ENCODE measurements at places on chromosomes 2 and 18. TPM values are rescaled to one million over a fixed set of nuclear protein-coding genes. Genes with fewer than 3 reads are reported as not detected.
A peak's percentile ranks its signal among the peaks of the same experiment; 100 is the strongest.

SP100 gene
- total RNA-seq, result 19.2 TPM

GPR17 gene
- 0.27 TPM for total RNA-seq

ANKRD53 gene
- 2.2 TPM for total RNA-seq

EN1 gene
- total RNA-seq, result 0.71 TPM

ANKRD62 gene
- 0.14 TPM for total RNA-seq

DNA sequence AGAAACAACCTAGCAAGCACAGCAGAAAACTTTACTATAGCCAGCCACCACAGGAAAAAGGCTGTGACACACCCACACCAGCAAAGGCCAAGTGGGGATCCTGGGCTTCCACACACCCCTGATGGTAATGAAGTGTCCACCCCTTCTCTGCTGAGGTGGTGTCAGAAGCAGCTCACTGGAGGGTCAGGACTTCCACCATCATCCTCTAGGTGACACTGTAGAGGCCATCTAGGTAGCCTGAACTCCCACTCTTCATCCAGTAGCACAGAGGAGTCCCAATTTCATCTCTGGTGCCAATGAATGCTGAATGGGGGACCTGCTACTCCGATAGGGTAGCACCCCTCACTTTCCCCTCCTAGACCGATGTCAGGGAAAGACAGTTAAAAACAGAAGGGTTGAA lies 1544.4 kb downstream of the LRP1B start:
- no peak for ATAC-seq

DNA sequence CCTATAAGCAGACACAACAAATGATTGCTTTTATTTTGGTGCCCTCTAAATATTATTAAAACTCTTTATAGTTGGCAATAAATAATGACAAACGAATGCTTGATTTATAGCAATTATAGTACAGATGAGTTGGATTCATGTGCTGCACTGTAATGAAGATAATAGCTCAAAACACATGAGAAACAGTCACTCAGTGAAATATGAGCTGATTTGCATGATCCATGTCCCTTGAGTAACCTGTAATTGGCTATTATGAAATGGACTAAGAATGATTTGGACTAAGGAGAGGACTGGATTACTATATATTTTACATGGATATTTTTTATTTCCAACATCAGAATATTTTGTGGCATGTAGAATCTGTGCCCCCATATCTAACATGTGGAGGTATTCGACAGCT lies 365.6 kb upstream of the UBE2E3 start:
- ATAC-seq, result no peak

GRCh38 chr18:69035756-69036155 lies 237.9 kb downstream of the CCDC102B start:
- no peak for ATAC-seq

- ATAC-seq, result no peak
These were observed 30.1 kb downstream of the ITGA6 start for GRCh38 chr2:172457536-172457935.

DNA sequence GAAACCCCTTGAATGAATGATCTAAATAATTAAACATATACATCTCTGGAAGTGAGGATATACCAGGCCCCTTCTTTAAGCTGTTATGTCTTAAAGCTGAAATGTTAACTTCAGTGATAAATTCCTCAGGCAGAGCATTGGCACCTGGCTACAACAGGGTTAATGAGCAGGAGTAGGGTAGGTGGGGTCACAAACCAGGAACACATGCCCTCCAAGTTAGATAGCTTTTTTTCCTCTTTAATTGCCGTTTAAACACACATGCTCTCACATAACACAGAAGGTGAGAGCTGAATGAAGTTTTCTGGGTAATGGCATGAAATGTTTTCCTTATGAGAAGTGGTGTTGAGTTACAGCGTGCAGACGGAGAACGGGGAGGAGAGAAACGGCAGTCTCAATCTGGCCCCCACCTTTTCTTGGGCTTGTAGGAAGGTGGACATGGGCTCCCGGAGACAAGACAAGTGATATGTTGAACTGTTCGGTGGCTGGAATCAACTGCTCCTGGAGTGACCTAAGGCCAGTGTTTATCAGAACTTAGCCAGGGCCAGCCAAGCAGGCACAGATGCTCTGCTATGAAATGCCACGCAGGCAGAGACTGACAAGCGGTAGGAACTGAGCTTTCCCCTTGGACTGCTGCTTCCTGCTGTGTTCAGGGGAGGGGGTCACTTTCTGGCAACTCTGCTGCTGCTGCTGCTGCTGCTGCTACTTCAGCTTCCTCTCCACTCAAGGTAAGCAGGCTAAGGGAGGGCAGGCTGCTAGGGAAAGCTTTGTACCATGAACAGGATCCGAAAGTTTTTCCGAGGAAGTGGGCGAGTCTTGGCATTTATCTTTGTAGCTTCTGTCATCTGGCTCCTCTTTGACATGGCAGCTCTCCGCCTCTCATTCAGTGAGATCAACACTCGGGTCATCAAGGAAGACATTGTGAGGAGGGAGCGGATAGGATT lies at the start of gene GALNT5:
GALNT5 (plus strand) TSS at position 394 of the 941 bp plus-strand sequence; CDS start at position 772, 378 bp downstream.
- peak; percentile 67 for ATAC-seq

GRCh38 chr18:63225434-63225833 lies 94.1 kb downstream of the BCL2 start:
- ATAC-seq, result no peak

DNA sequence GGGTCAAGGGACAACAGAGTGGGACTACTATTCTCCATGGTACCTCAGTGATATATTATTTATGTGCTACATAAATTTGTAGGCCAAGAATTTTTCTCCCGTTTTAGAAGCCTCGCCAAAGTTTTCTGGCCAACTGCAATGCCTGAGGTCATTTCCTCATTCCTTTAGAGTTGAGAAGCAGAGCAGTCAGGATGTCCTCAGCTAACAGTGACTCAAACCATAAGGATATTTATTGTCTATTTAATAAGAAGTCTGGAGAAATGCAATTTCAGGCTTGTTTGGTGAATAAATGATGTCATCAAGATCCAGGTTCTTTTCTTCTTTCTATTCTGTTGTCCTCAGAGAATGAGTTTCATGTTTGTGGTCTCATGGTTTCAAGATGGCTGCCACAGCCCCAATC lies 91.0 kb downstream of the ADCYAP1 start:
- no peak for ATAC-seq

Measured in motor neuron (in vitro differentiated cells).